Cortex of kidney (tissue), 1 donor: ENCODE measurements at places on chromosomes 2 and 18.

GRCh38 chr2:151289972-151290866 lies 751 bp upstream of the NMI start:
- no peak for DNase-seq

- no peak for DNase-seq
Observed at GRCh38 chr2:166485558-166486178, 8.4 kb downstream of the SCN7A start.

DNA sequence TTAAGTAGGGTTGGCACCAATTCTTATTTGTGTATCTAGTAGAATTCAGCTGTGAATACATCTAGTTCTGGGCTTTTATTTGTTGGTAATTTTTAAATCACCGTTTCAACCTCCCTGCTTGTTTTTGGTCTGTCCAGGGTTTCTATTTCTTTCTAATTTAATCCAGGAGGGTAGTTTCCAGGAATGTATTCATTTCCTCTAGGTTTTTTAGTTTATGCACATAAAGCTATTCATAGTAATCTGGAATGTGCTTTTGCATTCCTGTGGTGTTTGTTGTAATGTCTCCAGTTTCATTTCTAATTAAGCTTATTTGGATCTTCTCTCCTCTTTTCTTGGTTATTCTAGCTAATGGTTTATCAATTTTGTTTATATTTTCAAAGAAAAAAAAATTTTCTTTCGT lies 1361.8 kb upstream of the DDX18 start:
- no peak for DNase-seq

DNA sequence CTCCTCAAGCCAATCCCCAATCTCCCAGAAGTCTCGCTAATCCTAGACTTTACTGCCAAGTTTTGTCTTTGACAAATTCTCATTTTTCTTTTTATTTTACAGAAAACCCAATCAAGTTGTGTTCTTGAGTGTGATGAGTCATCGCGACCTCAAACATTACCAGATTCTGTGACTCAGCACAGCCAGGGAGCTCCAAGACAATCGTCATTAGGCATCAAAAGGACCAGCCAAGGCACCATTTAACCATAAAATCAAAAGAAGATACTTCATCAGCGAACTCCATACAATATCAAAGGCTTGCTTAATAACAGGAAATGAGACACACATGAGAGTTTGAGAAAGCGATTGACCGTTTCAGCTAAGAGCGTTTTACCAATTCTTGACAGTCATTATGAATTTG lies 146.2 kb upstream of the AGAP1 start:
- DNase-seq, result no peak

DNA sequence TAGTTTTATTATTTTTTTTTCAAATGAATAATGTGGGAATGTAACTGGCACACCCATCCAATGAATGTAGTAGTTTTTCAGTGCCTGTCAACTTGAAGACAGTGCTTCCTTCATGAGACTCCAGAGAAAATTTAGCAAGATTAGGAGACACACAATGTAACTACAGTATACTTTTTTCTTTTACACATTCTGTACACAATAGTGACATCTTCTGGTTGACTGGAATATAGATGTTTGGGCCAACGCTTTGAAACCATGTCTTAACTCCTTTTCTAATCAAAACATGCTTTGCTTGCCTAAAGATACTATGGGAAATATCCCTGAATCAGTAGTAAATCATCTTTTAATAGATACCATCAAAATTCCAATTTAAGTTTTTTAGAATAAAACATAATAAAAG lies 229.5 kb upstream of the ZC3H15 start:
- DNase-seq, result no peak

- DNase-seq, result no peak
Observed at GRCh38 chr2:230869914-230870543, 5.3 kb downstream of the ITM2C start.

GRCh38 chr2:66432801-66433694 lies 1.9 kb upstream of the MEIS1 start:
- DNase-seq, result peak; percentile 18

- no peak for DNase-seq
Observed at GRCh38 chr2:100242476-100242875, 79.8 kb downstream of the LONRF2 start.

- no peak for DNase-seq
Observed at GRCh38 chr2:219325657-219326315, 6.8 kb downstream of the RESP18 start.
